ENCODE measurements at places on chromosomes 5 and 9.

DNA sequence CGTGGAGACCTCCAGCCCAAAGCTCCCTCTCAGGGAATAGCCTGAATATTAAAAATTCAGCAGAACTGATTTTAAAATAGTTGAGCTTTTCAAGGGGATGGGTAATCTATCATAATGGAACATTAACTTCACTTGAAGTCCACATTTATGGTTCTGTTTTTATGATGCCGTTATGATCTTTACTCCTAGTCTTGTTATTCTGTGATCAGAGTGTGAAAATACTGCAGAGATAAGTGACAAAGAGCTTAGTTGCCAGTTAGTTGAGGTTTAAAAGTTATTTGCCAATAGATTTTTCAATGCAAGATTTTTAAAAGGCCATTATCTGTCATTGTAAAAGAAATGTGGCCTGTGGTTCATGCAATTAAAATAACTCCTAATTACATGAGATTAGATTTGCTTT lies 189.9 kb upstream of the RGMB start:
- DNase-seq = no peak

DNA sequence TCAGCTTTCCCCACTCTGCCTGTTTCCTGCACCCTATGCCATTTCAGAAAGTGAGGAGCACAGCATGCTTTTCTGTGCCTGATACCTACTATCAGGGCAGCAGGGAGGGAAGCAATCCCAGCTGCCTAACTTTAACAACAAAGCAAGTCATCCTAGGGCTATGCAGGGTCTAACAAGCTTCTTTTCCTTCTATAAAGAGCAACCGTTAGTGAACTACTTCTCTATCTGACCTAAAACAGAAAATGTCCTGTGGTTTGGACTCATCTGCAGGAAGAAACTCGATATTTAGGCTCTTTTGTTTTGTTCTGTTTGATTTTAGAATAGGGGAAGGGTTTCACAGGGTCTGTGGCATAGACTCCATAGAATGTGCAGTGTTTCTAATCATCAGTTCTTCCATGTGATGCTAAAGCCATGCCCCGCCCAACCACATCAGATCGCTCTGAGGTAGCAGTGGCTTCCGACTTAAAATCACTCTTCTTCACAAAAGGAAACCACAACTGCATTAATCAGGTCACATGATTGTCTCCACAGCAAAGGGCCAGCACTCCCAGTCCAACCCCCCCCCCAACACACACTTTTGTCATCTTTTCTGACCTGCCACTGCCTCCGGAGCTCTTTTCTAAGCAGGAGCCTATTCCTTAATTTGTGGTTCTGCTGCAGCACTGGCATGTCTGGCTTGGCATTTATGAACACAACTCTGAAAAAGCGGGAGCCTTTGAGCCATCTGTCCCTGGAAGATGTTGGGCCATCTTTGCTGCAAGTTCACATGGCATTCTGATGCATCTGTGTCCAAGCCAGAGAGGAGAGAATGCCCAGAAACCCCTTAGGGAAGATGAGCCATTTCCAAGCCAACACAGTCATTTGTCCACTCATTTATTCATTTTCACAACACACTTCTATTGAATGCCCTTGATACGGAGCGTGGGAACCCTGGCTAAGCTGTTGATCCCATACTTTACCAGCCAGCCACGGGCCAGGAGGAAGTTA lies 71.6 kb downstream of the CFAP90 start:
- no peak for DNase-seq

- no peak for DNase-seq
Observed at GRCh38 chr5:58816181-58816731, 233.4 kb downstream of the RAB3C start.

GRCh38 chr9:116817762-116818161 lies 130.7 kb downstream of the TRIM32 start:
- no peak for DNase-seq

- no peak for DNase-seq
Observed at GRCh38 chr9:113882636-113883164, 6.6 kb downstream of the ZNF618 start.

- DNase-seq = no peak
Observed at GRCh38 chr9:94921092-94921471, 194.6 kb downstream of the AOPEP start.

GRCh38 chr5:33892620-33893137 lies 889 bp upstream of the ADAMTS12 start:
- DNase-seq = no peak

- DNase-seq = no peak
Observed at GRCh38 chr5:154316223-154316935, 125.8 kb downstream of the GALNT10 start.

GRCh38 chr5:124741711-124742496 lies 4.5 kb downstream of the ZNF608 start:
- no peak for DNase-seq

GRCh38 chr5:119355685-119356611 lies at the start of gene TNFAIP8:
TSS of gene TNFAIP8 (plus strand) at chr5:119356019. CDS start at chr5:119356091, 72 bp downstream.
- DNase-seq = no peak

- no peak for DNase-seq
Observed at GRCh38 chr9:8628791-8629190, 829.2 kb upstream of the DMAC1 start.

DNA sequence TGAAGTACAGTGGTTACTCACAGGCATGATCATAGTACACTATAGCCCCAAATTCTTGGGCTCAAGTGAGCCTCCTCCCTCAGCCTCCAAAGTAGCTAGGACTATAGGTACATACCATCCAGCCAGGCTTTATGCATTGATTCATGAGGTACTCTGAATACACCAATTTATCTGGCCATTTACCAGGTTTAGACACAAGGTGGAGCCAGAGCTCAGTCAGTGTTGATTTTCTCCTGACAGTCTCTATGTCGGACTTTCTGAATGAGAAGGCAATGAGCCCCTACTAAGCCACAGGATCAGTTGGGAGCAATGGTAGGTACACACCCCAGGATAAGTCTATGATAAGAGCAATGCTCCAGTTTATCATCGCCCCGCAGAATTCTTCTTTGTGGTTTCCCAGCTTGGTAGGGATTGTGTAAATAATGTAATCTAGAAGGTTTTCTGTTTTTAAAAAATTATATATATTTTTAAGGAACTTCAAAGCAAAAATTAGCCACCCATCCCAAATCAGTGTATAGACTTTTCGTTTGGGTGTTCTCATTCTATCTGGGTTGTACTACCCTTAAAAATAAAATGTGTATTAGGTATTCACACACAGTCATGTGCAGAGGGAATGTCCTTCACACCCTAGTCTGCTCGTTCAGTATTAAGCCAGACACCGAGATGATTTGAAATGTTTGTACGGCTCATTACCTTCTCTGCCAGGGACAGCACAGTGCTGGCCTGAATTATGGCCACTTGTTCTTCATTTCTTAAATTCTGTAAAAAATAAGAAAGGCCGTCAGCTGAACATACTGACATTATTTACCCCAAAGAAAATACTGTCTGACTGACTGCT lies 118.4 kb upstream of the DPYSL3 start:
- no peak for DNase-seq

GRCh38 chr5:40734986-40735385 lies 20.8 kb downstream of the TTC33 start:
- DNase-seq = no peak

GRCh38 chr9:99213197-99213596 lies 8.5 kb downstream of the ALG2 start:
- no peak for DNase-seq

GRCh38 chr5:135831439-135831838 lies 3.0 kb upstream of the SLC25A48 start:
- DNase-seq = no peak

DNA sequence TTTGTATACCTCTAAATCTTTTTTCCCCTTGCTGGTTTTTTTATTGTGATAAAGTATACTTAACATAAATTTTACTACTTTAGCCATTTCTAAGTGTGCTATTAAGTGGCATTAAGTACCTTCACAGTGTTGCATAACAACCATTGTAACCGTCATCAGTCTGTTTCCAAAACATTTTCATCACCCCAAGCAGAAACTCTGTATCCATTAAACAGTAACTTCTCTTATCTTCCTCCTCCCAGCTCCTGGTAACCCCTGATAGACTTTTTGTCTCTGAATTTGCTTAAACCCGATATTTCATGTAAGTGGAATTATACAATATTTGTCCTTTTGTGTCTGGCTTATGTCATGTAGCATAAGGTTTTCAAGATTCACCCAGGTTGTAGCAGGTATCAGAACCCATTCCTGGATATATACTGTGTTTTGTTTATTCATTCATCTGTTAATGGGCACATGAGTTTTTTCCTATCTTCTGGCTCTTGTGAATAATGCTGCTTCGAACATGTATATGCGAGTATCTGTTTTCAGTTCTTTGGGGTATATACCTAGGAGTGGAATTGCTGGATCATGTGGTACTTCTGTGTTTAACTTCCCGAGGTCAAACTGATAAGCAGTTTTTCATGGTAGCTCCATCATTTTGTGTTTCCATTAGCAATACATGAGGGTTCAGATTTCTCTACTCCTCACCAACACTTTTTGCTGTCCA lies 66.4 kb downstream of the EHMT1 start:
- DNase-seq = no peak

DNA sequence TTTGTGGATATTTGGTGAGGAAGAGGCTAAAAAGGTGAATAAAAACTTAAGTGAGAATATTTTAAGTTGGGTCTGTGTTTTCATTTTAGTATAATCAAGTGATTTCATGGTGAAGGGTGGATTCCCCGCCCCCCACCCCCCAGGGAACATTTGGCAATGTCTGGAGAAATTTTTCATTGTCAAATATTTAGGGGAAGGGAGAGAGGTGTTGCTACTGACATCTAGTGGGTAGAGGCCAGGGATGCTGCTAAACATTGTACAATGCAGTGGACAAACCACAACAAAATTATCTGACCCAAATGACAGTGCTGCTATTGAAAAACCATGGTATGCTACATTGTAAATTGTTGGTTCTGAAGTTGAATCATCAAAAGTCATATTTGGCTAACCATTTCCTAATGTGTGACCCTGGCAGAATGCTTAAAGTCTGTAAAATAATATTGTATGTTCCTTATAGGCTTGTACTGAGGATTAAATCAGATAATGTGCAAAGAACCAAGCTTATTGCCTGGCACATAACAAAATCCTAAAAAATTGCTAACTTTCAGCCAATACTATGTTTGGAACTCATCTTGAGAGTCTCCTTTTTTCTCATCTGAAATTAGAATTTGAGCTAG lies 5.6 kb downstream of the C5orf24 start:
- no peak for DNase-seq

- DNase-seq = no peak
Observed at GRCh38 chr9:102985162-102985895, 9.8 kb upstream of the CYLC2 start.

DNA sequence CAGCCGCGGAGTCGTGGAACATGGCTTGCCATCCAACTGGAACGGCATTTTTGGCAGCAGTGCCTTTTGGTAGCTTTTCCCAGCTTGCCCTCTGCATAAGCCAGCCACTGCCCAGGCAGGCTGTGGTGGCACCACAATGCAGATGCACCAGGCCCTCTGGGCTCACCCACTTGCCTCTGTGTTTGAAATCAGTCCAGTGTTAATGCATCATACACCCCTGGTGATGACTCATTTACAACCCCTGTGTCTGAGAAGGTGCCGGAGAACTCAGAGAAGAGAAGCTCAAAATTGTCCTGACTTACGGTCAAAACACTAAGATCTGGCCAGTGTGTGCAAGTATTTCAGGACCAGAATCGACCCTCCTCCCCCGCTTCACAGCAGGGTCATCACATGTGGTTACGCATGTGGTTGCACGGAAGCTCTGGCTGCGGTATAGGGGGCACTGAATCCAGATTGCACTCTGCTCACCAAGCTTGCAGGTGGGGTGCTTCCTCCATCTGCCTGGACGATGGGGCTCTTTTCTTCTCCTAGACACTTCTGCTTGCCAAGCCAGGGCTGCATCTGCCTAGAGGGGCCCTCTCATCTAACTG lies 66.5 kb upstream of the SMIM15 start:
- DNase-seq = no peak

- no peak for DNase-seq
Observed at GRCh38 chr9:99954819-99955218, 48.4 kb downstream of the STX17 start.

DNA sequence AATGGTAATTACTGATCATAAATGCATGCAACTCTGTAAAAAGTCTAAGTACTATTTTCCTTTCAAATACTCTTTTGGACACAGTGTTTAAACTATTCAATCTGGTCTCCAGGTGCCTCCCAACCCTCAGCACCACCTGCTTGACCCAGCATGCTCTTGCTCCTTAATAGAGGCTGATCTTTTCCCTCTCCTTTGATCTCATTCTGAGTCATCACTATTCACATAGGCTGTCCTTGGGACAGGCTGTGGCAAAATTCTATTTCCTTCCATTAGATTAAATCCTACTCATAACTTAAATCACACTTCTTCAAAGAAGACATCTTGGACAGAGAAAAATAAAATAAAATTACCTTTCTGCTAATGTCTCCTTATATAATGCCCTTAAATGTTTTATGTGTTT lies 199.4 kb upstream of the ST8SIA4 start:
- DNase-seq = no peak

- DNase-seq = no peak
Observed at GRCh38 chr5:107806271-107806670, 135.5 kb upstream of the EFNA5 start.
